Activated T-helper 2 cell treated with anti-CD3 and anti-CD28 coated beads, Interferon-gamma antibody, Interleukin-2, Interleukin-4, amounts not matched to agents 10 μg/mL and 5 μg/mL and 100 μg/mL, durations not matched to agents 14 hours and 24 hours and 36 hours (primary cell): ENCODE measurements at places on chromosomes 3 and 15. TPM values are rescaled to one million over a fixed set of nuclear protein-coding genes. Genes with fewer than 3 reads are reported as not detected.

- H3K36me3 ChIP-seq = peaks cover 28% of the 10 kb centered on the region
- no peak for DNase-seq
- no peak overlapping the region for H3K4me3 ChIP-seq
- no peaks in the 10 kb centered on the region for H3K27me3 ChIP-seq
- peaks cover 36% of the 10 kb centered on the region for H3K4me1 ChIP-seq
Observed at GRCh38 chr3:121736112-121736511, 13.4 kb downstream of the GOLGB1 start.

DNA sequence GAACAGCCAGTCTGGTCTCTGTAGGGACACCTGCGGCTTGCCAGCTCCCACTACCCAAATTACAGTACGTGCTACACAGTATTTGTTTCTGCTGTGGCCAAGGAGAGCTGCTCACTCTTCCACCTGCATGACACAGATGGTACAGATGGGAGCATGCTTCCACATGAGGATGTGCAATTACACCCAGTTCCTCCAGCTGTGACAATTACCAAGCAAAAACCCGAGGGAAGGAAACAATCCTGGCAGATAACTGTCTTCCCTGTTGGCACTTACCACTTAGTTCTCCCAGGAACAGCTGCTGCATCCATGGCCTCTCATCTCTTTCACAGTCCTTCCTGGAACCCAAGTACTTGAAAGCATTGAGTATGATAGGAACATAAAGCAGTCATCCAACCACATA lies 34.4 kb downstream of the DET1 start:
- DNase-seq = no peak
- H3K4me3 ChIP-seq = no peak overlapping the region
- H3K4me1 ChIP-seq = peaks cover 8% of the 10 kb centered on the region
- H3K27ac ChIP-seq = no peak overlapping the region
- H3K36me3 ChIP-seq = peaks cover 5% of the 10 kb centered on the region

- H3K4me3 ChIP-seq = no peak overlapping the region
- H3K4me1 ChIP-seq = peaks cover 43% of the 10 kb centered on the region
- peak overlapping the region; percentile 56 for H3K27ac ChIP-seq
- no peaks in the 10 kb centered on the region for H3K27me3 ChIP-seq
Observed at GRCh38 chr3:39288300-39288808, 8.5 kb upstream of the CX3CR1 start.

GP9 gene
- total RNA-seq = not detected in 2 replicates

IL20RB gene
- total RNA-seq = 1.3 TPM in 2 replicates
